Tibial artery (tissue), 4 donors: ENCODE measurements at places on chromosomes 4 and X.

GRCh38 chr4:74953647-74954046, 20.7 kb downstream of the PARM1 start:
- no peak for DNase-seq

DNA sequence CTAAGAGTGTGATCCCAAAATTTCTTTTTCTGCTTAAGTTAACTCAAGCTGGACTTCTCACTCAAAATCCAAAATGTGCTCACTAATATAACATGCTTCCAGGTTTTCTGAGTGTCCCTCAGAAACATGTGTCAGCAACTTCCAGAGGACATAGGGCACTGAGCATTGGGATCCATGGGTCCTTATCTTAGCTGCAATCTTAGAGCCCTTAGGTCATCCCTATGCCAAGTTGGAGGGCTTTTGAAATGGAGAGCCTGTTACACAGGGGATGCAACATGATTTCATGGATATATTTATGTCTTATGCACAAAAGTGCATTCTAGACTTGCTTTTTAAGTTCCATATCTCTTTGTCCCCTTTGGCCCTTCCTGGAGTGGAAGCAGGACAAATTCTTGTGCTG, 11.7 kb upstream of the HCCS start:
- DNase-seq: no peak

GRCh38 chr4:175916626-175917351, 104.7 kb upstream of the GPM6A start:
- DNase-seq: no peak

DNA sequence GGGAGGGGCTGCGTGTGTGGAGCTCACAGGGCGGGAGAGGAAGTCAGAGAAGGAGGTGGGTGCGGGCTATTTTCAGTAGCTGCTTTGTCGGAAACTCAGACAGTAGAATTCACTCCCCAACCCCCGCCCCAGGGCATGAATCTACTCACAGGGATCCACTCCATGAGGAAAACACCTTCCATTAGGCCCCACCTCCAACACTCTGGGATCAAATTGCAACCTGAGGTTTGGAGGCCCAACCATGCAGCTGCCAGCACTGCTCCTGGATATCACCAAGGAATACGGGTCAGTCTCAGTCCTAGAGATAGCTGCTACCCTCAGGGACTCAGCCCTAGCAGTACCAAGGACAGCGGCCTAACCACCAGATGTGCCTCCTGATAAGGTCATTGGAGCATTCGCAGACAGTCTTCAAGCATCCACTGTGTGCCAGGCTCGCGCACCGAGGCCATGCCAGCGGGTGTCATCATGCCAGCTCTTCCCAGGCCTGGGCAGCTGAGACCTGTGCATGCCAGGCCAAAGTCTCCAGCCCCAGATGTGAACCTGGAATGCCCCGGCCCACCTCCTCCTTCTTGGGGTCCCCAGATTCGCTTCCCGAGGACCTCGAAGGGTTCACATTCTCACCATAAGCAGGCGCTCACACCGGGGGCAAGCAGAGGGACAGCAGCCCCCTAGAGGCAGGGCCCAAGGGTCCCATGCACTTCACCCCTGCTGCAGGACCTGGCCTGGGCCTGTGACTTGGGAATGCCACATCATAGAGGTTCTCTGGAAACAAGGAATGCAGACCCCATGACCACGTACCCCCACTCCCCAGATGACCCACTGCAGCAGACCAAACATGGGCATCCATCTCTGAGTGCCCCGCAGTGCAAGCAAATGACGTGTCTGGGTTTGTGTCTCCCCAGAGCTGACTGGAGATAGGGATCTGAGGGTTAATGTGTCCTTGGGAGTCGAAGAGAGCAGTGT, 102.3 kb downstream of the ADRA2C start:
- DNase-seq: peak; percentile 56

- DNase-seq: no peak
Observed at GRCh38 chr4:24468071-24468470, 116.3 kb downstream of the DHX15 start.

GRCh38 chrX:132716006-132716405, 227.2 kb upstream of the MBNL3 start:
- DNase-seq: no peak

GRCh38 chrX:19673375-19674040, 158.2 kb upstream of the MAP3K15 start:
- DNase-seq: peak; percentile 51

- no peak for DNase-seq
Observed at GRCh38 chrX:153645151-153645550, 1.9 kb upstream of the DUSP9 start.

DNA sequence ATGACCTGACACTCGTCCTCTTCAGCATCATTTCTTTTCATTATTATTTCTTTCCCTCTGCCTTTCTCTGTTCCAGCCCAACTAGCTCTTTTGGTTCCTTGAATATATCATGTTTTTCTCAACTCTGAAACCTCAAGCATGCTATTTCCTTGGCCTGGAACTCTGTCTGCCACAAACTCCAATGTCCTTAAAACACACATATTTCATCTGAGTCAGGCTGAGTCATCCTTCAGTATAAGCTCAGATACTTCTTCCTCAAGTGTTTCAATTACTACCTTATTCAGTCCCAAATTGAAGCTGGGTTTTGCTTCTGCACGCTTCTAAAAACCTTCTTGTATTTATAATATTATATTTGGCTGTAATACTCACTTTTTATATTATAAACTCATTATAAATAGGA, 424.2 kb downstream of the PDGFC start:
- no peak for DNase-seq

- DNase-seq: no peak
Observed at GRCh38 chrX:49106930-49107329, 16.6 kb downstream of the GPKOW start.

DNA sequence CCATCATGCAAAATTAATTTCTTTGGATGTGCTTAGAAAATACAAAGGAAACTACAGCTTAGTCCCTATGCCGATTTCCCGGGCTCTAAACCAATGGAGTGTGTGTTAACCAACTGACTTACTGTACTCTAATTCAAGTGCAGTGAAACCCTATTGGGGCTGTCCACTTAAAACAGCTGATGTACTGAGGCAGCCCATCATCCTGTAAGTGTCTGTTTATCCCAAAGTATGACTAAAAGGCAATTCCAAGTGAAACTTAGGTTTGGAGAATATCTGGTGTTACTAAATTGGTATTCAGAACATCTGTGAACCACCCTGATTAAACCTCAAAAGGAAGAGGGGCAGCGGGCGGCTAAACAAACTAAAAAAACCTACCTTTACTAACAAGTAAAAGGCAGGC, 79.7 kb downstream of the GATB start:
- DNase-seq: no peak

DNA sequence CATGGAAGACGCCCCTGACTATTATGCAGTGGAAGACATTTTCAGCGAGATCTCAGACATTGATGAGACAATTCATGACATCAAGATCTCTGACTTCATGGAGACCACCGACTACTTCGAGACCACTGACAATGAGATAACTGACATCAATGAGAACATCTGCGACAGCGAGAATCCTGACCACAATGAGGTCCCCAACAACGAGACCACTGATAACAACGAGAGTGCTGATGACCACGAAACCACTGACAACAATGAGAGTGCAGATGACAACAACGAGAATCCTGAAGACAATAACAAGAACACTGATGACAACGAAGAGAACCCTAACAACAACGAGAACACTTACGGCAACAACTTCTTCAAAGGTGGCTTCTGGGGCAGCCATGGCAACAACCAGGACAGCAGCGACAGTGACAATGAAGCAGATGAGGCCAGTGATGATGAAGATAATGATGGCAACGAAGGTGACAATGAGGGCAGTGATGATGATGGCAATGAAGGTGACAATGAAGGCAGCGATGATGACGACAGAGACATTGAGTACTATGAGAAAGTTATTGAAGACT, 3.6 kb downstream of the TSPYL2 start:
- no peak for DNase-seq

GRCh38 chr4:40744218-40744617, 5.5 kb upstream of the NSUN7 start:
- no peak for DNase-seq

DNA sequence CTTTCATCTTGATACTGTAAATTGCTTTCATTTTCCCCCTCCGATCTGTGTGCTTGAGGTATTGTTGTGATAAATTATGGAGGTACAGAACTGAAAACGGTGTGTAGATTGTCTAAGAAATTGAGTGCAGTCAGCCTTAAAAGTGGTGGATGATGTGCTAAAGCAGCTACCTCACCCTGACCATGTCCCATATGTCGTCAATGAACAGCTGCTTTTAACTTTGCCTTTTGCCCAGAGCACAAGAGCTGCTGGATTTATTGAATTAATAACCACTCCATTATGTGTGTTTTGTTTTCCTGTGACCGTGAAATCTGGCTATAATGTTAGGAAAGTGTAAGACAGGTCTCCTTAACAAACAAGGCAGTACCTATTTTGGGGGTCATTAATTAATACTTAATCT, 581.9 kb upstream of the PITX2 start:
- no peak for DNase-seq

DNA sequence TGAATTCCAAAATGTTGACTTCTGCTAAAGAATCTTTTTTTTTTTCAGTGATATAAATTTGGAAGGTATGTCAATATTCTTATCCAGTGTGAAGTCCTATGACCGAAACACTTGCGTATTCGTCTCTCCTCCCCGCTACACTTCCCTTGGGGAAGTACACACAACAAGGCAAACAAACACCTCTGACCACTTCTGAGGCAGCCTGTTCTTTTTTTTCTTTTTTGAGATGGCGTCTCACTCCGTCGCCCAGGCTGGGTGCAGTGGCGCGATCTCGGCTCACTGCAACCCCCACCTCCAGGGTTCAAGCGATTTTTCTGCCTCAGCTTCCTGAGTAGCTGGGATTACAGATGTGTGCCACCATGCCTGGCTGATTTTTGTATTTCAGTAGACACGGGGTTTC, 78.1 kb upstream of the DHRSX start:
- no peak for DNase-seq

GRCh38 chr4:27018076-27018475, 157.4 kb downstream of the STIM2 start:
- DNase-seq: no peak

GRCh38 chr4:535181-535923, 36.3 kb downstream of the PIGG start:
- no peak for DNase-seq

GRCh38 chr4:184818216-184818564, 7.6 kb downstream of the ACSL1 start:
- DNase-seq: no peak

DNA sequence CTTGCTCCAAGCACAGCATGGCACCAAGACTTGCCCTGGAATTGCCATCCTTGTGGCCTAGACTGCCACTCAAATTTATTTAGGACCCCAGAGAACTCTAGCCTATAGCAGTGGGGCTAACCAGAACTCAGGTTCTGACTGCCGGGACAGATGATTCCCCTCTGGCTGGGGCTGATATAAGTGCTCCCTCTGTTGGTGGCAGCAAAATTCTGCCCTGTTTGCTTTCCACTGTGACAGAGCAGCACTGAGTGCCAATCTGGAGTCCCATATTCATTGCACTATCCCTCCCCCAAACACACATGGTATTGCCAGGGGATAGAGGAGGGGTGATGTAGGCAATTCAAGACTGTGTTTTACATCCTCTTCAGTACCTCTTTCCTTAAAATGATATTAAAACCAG, 1081.9 kb downstream of the FAT4 start:
- DNase-seq: no peak
